AG08395 (cell line): ENCODE measurements at places on chromosomes 3 and 15.

DNA sequence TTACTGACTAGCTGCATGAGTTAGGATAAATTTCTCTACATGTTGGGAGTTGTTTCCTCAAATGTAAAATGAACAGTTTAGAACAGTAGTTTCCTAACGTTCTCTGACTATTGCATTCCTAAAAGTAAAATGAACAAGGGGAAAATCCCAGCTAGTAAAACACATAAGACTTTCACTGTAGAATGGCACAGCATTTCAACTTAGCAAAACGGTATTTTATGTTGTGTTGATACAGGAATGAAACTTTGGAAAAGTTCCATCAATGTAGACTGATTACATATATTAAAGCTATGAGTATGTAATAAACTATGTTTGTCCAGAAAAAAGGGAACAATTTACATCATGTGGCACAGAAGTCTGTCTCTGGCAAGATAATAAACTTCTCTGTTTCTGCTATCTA is 297.4 kb upstream of the EPHA3 start:
- no peak for DNase-seq

- no peak for DNase-seq
These were observed 1.1 kb upstream of the HHATL start for GRCh38 chr3:42703695-42704025.

- no peak for DNase-seq
These were observed 6.9 kb upstream of the EIF3J start for GRCh38 chr15:44529864-44530604.

GRCh38 chr15:74317820-74318375 is 49.5 kb downstream of the CYP11A1 start:
- peak; percentile 88 for DNase-seq

- DNase-seq: peak; percentile 62
These were observed 153.3 kb downstream of the P3H2 start for GRCh38 chr3:189967254-189967865.
